ENCODE measurements at places on chromosomes 7 and 10.

DNA sequence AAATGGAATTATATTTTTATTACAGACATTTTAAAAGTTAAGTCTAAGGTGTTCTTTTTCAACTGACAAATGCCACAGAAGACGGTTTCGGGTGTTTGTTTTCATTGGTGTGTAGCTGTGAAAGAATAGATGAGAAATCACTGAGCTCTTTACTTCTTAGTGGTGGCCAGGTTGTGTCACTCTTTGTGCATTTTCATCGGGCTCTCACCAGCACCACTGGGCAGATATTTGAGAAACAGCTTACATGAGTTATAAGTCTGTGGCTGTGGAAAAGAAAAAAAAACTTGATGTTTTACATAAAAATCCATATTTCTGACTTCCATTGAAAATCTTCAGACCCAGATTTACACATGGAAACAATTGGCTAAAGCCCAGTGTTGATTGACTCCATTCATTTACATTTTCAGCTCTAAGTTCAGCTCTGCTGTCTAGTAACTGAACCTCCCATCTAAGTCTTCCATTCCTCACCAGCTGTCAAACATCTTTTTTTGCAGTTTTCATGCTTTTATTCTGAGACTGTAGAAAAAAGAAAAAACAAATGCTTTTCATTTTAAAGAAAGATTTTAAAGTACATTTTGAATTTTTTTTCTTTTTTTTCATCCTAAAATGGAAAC, 22.3 kb downstream of the CABCOCO1 start:
- no peak for DNase-seq

GRCh38 chr10:45514291-45515270, 140.6 kb downstream of the ALOX5 start:
- peak; percentile 71 for DNase-seq

- no peak for DNase-seq
Measured at GRCh38 chr10:119441151-119441821, 101.2 kb downstream of the RGS10 start.

- no peak for DNase-seq
Measured at GRCh38 chr10:66572700-66573099, 353.1 kb upstream of the LRRTM3 start.

GRCh38 chr7:38199782-38200181, 21.7 kb downstream of the STARD3NL start:
- no peak for DNase-seq

GRCh38 chr7:28078036-28078901, 102.3 kb downstream of the JAZF1 start:
- no peak for DNase-seq

GRCh38 chr7:18350678-18351077, 144.9 kb upstream of the HDAC9 start:
- no peak for DNase-seq

- no peak for DNase-seq
Measured at GRCh38 chr10:119153661-119154060, 11.9 kb downstream of the SFXN4 start.

Measured in left forelimb (tissue), 1 donor.